ENCODE measurements at places on chromosomes 1 and 21.

- DNase-seq: no peak
These were observed at the start of gene TMPRSS15 for GRCh38 chr21:18403735-18404450. TSS of gene TMPRSS15 (minus strand) at chr21:18403785. CDS start at chr21:18403622, 163 bp downstream.

DNA sequence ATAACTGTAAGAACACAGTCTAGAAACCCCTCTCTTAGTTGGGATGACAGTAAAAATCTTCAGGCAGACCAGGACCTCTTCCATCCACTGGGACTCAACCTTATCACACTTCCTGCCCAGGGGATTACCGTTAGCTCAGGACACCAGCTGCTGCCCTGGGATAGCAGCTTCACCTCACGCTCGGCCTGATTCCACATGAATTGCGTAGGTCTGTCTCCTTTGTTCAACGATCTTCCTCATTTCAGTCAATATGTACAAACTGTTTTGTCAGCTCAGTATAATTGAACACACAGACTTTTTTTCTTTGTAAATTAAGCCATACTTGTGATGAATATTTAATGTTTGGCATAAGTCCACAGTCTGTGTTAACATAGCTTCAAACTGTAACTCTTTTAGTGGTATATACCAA is 290.4 kb downstream of the GRIK1 start:
- DNase-seq: no peak

GRCh38 chr1:21397813-21398188 is 42.1 kb upstream of the NBPF3 start:
- no peak for DNase-seq

- no peak for DNase-seq
These were observed 11.3 kb downstream of the NCSTN start for GRCh38 chr1:160354388-160354985.

GRCh38 chr1:102833151-102833550 is 275.2 kb downstream of the COL11A1 start:
- no peak for DNase-seq

DNA sequence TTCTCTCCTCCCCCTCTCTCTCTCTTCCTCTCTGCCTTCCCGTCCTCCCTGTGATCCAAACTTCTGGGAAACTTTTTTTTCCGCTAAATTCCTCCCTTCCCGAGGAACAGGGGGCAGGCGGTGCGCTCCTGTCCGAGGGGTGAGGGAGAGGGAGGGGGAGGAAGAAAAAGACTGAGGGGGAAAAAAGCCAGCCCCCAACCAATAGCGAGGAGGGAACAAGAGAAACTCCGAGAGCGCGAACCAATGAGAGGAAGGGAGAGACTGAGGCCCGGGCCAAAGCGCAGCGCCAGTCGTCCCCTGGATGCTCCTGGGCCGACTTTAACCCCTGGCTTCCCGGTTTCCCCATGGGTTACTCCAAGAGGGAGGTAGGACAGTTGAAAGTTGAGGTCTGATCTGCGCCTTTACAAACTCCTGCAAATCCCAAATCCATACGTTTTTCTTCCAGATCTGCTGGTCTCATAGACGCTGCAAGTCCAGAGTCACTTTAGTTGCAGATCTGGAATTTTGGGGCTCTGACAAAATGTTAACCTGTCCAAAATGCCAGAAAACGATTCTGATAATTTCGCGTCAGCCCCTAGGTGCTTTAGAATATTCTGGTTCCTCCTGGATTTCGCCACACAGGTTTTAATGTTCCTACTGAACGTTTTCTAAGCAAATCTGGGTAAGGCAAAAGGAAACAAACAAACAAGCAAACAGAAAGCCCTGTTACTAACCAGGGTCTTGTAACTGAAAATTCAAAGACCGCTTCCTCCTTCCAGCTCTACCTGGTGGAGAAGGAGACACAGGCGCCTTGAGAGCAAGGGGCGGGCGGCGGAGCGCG is at the start of gene TBX15:
TBX15 (minus strand) TSS at position 158 of the 820 bp plus-strand sequence. CDS start 548 bp downstream, outside the sequence.
- DNase-seq: no peak

DNA sequence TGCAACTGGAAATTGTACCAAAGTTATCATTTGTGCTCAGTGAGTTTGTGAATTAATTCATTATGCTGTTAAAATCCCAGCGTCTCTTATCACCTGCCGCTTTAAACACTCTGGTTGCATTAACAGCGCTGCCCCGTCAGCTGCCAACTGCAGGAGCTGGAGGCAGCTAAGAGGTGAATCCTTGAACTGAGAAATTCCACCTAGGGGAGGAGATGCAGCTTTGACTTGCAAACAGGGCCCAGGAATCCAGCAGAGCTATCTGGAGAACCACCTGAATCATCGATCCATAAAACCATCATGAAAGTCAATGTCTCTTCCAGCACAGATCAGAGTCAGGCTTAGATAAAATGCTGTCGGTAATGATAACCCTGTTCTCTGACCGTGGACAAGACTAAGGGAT is 140.7 kb upstream of the PTBP2 start:
- DNase-seq: no peak

DNA sequence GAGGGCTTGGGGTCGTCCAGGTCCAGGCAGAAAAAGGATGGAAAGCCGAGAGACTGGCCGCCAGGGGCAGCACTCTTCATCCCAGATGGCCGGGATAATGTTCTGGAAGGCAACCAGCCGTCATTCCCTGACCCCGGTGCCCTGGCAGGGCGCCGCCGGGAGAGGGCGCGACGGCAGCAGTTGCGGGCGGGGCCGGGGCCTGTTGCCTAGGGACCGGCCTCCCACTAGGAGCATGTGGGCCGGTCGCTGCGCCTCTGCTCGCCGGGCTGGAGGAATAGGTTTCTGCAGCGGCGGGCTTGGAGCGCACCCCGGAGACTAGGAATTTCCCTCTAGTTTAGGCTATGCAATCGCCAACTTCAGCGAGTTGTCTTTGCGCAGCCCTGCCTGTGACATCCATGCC is 11.0 kb downstream of the DMRTB1 start:
- no peak for DNase-seq

DNA sequence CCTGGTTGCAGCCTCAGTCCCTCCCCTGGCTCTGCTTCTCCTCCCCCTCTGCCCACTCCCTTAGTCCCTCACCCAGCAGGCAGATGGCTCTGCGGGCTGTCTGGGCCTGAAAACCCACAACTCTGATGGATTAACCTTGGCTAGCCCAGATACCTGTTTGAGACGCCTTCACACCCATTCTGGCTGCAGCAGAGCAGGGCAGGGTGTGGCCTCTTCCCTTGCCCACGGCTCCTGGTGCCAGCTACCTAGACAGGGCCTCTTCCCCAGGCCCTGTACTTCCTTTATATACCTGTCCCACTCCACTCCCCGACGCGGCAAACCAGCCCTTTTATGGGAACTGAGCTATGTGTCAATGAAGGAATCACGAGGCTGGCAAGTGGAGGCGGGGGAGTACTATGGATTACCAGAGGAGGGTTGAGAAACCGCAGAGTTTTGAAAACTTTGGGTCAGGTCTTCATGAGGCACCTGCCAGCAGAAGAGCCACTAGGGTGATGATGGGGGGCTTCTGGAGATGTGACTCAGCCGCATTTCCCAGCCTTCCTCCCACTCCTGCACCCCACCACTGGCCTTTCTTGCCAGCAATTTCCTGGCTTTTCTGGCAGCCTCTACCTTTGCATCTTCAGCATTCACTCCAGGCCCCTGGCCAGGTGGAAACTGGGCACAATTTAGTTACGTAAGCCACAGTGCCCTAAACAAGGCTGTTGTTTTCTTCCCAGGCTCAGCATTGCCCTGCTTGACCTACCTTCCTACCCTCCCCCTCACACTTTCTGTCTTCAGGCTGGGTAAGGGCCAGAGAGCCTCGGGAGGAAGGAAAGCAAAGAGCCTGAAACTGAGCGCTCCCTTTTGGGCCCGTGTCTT is at the start of gene CHI3L1:
CHI3L1 (minus strand) TSS at position 259 of the 858 bp plus-strand sequence; CDS start at position 178, 81 bp downstream.
- DNase-seq: no peak

- DNase-seq: no peak
These were observed 30.4 kb upstream of the ZBTB21 start for GRCh38 chr21:42040411-42041180.

GRCh38 chr21:42554251-42554961 is 40.8 kb downstream of the SLC37A1 start:
- no peak for DNase-seq

DNA sequence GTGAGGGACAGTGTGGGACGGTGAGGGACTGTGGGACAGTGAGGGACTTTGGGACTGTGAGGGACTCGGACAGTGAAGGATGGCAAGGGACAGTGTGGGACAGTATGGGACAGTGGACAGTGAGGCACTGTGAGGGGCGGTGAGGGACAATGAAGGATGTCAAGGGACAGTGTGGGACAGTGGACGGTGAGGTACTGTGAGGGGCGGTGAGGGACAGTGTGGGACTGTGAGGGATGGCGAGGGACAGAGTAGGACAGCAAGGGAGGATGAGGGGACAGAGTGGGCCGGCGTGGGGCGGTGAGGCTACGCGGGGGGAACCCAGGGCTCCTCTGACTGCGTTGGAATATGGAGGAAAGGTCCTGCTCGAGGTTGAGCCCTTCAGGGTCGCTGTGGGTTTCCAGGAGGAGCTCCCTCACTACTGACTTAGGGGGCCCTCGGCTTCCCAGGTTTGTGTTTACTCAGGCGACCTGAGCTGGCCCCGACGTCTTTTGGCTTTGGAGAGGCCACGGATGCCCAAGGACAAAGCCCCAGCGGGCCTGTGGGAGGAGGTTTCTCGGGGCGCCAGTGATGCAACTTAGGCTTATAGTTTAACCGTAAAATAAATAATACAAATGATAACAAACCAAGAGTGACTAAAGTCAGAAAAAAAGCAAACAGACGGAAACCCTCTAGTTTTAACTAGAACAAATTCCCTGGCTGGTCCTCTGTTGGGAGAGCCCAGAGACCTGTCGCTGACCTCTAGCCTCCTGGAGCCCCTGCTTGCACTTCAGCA is 1.1 kb upstream of the ERRFI1 start:
- DNase-seq: no peak

- no peak for DNase-seq
These were observed 120.8 kb upstream of the BMP8A start for GRCh38 chr1:39370602-39371001.

DNA sequence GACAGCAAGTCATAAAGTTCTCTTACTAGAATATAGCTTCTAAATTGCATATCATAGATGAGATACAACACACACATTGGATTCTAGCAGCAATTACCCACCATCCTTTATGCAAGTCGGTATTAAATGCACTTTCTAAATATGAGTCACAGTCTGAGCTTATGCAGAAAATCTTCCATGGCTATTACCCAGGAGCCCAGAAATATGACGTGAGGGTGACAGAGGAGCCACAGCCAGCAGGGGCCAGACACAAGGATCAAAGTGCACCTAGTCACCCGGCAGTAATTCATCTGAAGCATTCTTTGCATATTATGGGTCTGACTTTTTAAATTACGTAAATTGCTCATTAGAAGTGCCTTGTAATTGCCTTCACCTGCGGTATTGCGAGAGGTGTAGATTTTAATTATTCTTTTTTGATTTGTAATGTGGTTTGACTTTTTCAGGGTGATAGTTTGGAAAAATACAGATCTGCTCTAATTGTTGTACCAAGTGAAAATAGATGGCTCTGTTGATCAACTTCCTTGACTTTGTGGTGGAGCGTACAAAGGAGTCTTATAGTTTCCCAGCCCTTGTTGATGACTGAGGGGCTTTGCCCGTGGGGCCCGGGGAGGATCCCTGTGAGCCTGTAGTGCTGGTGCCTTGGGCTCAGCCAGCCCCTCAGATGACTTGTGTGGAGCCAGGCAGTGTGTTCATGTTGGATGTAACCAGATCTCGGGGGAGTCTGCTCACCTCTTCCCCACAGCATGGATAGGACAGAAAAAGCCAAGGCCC is 470.0 kb upstream of the VAMP3 start:
- DNase-seq: no peak

- DNase-seq: no peak
These were observed 19.0 kb downstream of the SAMSN1 start for GRCh38 chr21:14526836-14527695.

DNA sequence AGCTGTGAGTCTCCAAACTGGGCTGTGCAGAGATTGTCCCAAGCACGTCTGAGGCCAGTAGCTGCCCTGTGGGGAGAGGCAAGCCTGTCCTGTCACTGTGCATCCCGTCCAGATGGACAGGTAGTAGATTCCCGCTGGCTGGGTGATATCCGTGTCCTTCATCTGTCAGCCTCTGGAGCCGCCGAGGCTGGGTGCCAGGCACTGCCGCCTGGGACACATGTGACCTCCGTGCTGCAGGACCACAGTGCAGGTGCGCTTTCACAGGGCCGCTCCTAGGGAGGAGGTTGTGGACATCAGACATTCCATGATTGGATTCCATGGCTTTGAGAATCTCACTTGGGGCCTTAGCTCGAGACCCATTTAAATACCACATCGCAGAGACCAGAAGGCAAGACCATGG is 4.7 kb downstream of the PDXK start:
- DNase-seq: no peak

DNA sequence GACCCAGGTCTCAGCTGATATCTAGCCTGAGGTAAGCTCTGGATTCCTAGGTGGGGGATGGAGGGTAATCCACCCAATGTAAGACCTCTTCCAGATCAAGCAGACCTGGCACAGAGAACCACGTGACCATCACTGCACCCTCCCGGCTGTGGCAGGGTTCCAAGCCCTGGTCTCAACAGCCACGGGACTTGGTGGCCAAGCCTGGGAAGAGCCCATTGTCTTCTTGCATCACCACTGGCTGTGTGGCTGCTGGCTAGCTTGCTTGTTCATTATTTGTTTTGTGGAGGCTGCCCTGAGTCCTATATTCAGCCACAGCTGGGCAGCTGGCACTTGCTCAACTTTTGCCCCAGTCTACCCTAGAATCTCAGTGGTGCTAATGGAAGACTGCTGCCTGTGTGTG is 24.1 kb upstream of the NFASC start:
- no peak for DNase-seq

DNA sequence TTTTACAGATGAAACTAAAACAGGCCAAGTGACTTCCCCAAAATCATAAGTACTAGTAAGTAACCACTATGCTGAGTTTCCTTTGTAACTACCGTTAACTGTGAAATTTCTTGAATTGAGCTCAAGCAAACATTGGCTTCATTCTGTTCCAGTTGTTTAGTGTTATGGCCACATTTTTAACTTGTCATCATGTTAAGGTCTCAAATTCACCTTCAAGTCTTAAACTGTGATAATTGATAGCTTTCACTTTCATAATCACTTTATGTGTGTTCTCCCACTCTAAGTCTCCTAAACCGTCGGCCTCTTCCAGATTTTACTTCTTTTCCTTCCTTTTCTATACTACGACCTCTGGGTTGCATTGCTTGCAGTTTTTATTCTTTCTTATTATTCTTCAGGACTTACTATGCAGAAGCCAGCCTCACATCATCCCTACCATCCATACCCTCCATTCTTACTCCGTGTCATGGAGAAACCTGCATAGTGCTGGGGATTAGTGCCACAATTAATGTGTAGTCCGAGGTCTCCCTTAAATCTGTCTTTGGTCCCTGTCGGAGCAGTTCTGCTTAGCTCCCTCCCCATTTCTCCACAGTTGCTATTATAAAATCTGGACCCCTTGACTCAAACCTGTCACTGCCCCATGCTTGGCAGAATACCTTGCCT is 5.8 kb downstream of the KIF1B start:
- no peak for DNase-seq

DNA sequence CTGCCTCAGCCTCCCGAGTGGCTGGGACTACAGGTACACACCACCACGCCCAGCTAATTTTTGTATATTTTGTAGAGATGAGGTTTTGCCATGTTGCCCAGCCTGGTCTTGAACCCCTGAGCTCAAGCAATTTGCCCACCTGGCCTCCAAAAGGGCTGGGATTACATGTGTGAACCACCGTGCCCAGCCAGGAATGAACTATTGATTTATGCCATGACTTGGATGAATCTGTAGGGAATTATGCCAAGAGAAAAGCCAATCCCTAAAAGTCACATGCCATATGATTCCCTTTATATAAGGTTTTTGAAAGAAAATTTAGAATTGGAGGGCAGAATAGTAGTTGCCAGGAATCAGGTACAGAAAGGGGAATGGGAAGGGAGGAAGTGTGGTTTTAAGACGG is 19.1 kb upstream of the SLC45A3 start:
- no peak for DNase-seq

GRCh38 chr1:44659566-44659965 is 14.7 kb downstream of the TMEM53 start:
- DNase-seq: no peak
